ENCODE measurements at places on chromosomes 11 and 22.

GRCh38 chr11:109808569-109808968 is 284.6 kb upstream of the ZC3H12C start:
- no peak for DNase-seq

DNA sequence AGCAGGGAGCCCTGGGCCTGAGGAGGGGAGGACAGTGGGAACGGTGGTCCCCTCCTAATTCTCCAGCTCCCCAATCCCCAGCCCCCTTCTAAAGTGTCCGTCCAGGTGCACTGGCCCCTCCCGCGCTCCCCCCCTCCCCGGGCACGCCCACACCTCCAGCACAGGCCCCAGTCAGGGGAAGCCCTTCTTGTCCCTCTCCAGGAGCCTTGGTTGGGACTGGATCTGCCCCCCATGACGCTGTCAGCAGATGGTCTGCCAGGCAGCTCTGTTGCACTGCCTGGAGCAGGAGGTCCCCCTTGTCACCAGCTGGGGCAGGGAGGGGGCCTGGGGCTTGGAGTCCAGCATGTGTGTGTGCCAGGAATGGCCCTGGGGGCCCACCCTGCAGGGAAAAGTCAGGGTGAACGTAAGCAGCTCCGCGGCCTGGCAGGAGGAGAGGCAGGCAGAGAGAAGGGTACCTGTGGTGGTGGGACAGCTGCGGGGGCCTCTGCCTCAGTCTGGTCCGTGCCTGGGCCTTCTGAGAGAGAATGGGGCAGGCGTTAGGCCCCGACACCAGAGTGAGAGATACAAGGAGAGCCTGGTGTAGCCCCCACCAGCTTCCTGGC is 1.6 kb downstream of the IRF7 start:
- DNase-seq, result no peak

DNA sequence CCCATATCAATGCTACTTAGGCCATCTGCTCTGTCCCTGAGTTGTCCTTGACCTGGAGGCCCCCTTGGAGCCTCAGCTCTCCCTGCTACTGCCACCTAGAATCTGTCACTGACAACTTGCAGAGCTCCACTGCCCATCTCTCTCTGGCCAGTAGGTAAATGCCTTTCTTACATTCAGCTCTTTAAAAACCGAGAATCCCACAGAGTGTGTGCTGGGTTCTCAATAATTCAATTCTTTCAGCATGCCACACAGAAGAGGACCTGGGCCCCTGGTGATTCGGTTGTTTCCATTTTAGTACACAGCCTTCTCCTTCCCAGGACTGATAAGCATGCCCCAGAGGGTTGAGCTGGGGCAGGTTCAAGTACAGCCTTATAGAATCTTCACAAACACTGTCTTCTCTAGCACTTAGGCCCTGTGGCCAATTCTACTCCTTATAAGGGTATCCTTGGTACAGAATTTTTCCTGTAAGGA is 22.0 kb upstream of the IPO7 start:
- DNase-seq, result no peak

GRCh38 chr11:60378354-60378753 is at the start of gene MS4A7:
MS4A7 (plus strand) TSS chr11:60378532; CDS start chr11:60383142, 4,610 bp downstream.
- no peak for DNase-seq

- no peak for DNase-seq
Measured at GRCh38 chr22:39362271-39362670, 12.5 kb downstream of the SYNGR1 start.

- DNase-seq, result no peak
Measured at GRCh38 chr11:119789766-119790407, 60.9 kb upstream of the NECTIN1 start.

- DNase-seq, result no peak
Measured at GRCh38 chr22:32994041-32994830, 63.9 kb downstream of the SYN3 start.

DNA sequence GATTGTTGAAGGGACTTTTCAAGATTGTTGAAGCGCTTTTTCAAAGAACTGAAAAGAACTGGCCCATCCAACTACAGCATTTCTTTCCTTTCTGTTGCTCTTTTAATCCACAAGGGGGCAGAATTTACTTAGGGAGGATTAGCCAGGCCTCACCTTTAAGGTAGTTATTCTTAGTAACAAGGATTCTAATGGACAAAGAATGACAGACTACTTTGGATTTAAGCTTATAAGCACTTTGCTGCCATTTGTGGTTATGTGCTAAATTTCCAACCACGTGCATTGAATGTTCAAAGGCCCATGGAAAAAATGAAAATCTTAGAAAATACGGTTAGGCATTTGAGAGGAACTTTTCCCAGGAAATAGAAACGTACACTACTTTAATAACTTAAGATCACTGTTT is 49.5 kb upstream of the HSPA8 start:
- DNase-seq, result no peak

DNA sequence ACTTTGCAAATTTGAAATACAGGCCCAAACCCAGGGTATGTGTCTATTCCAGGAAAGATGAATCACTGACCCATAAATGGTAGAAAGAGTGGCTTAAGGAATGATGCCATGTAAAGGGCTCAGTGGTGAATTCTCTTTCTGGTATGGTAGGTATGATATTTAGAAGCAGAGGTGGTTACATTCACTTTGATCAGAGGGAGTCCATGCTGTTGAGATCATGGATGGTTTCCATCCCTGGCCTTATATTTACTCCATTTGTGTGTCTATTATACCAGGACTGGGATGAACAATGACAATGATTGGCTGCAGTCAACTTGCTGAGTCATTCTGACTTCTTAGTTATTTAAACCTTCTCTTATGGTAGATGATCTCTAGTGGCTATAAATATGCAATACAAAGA is 419.8 kb upstream of the LRRC4C start:
- no peak for DNase-seq

GRCh38 chr11:47442514-47442913 is 6.4 kb downstream of the RAPSN start:
- no peak for DNase-seq
